ENCODE measurements at places on chromosomes 7 and 10. TPM values are rescaled to one million over a fixed set of nuclear protein-coding genes. Genes with fewer than 3 reads are reported as not detected.

The NODAL gene
- total RNA-seq: not detected

The GTPBP4 gene
- 27.0 TPM for total RNA-seq

The MMD2 gene
- total RNA-seq: not detected

The KCNIP2 gene
- total RNA-seq: 0.66 TPM

The TUBAL3 gene
- not detected for total RNA-seq

The MACC1 gene
- 0.15 TPM for total RNA-seq

The RBP4 gene
- 0.44 TPM for total RNA-seq

The SEC61G gene
- total RNA-seq: 736 TPM

The PLPP4 gene
- 1.2 TPM for total RNA-seq

The JMJD1C gene
- 42.0 TPM for total RNA-seq

The DBNL gene
- 176 TPM for total RNA-seq

The HKDC1 gene
- under 0.01 TPM for total RNA-seq

The KAZALD1 gene
- 58.2 TPM for total RNA-seq

The TRPV5 gene
- not detected for total RNA-seq

The OSBPL3 gene
- 45.0 TPM for total RNA-seq

The CCDC146 gene
- 2.2 TPM for total RNA-seq

The PLAC9 gene
- total RNA-seq: 15.5 TPM

The ZC3HAV1L gene
- total RNA-seq: 7.1 TPM

The PON2 gene
- total RNA-seq: 56.1 TPM

The TFEC gene
- total RNA-seq: 0.17 TPM

The BLNK gene
- total RNA-seq: not detected

The LRRD1 gene
- not detected for total RNA-seq

The KMT2E gene
- total RNA-seq: 75.6 TPM

The GJC3 gene
- not detected for total RNA-seq

The HMX3 gene
- total RNA-seq: not detected

The MRLN gene
- not detected for total RNA-seq

The C10orf53 gene
- total RNA-seq: not detected

The SEC31B gene
- 2.2 TPM for total RNA-seq

The LDB3 gene
- total RNA-seq: not detected

The PTPN20 gene
- 0.33 TPM for total RNA-seq

The SMKR1 gene
- total RNA-seq: not detected

The FAM25C gene
- not detected for total RNA-seq
